ENCODE measurements at places on chromosomes 1 and 21. TPM values are rescaled to one million over a fixed set of nuclear protein-coding genes. Genes with fewer than 3 reads are reported as not detected.

GJA9 gene
- not detected for polyA plus RNA-seq

CELA2A gene
- polyA plus RNA-seq = not detected

OR6P1 gene
- not detected for polyA plus RNA-seq

- no peak overlapping the region for H3K4me3 ChIP-seq
- no peak overlapping the region for H3K27ac ChIP-seq
- no peaks in the 10 kb centered on the region for H3K4me1 ChIP-seq
- H3K36me3 ChIP-seq = no peaks in the 10 kb centered on the region
- DNase-seq = no peak
These were observed 12.3 kb upstream of the OR10J5 start for GRCh38 chr1:159548126-159548525.

GRCh38 chr1:18670121-18670867 is 39.6 kb downstream of the PAX7 start:
- DNase-seq = no peak
- H3K27ac ChIP-seq = no peak overlapping the region
- H3K4me1 ChIP-seq = no peaks in the 10 kb centered on the region
- no peaks in the 10 kb centered on the region for H3K36me3 ChIP-seq
- peaks cover 3% of the 10 kb centered on the region for H3K27me3 ChIP-seq

DNA sequence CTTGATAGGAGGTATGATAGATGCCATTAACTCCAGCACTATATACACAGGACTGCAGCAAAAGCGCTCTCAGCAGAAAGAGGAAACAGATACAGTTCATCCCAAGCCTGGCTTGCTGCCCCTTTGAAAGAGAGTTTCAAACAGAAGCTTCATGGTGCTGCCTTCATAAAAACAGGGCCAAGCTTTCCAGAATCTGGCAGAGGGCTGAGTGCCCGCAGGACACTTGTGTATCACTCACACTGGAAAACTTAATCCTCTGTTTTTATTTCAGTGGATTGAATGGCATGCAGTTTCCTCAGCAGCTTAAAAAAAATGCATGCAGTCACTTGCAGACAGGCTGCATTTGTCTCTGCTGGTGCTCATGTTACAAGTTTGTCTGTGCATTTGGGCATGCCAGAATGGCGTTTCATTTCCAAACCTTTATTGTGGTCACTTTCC is 40.4 kb downstream of the KCNJ15 start:
- DNase-seq = peak; percentile 73
- no peak overlapping the region for H3K4me3 ChIP-seq
- H3K4me1 ChIP-seq = peaks cover 21% of the 10 kb centered on the region

- no peaks in the 10 kb centered on the region for H3K36me3 ChIP-seq
- H3K27me3 ChIP-seq = no peaks in the 10 kb centered on the region
- no peak for DNase-seq
- no peak overlapping the region for H3K4me3 ChIP-seq
- no peak overlapping the region for H3K27ac ChIP-seq
- H3K4me1 ChIP-seq = peaks cover 6% of the 10 kb centered on the region
These were observed 29.9 kb upstream of the SAMD13 start for GRCh38 chr1:84271441-84272151.

GRCh38 chr1:44108971-44109370 is 9.7 kb upstream of the KLF17 start:
- H3K4me1 ChIP-seq = no peaks in the 10 kb centered on the region
- no peaks in the 10 kb centered on the region for H3K36me3 ChIP-seq
- H3K27ac ChIP-seq = no peak overlapping the region

GRCh38 chr1:83516369-83516768 is 482.6 kb downstream of the TTLL7 start:
- no peak for DNase-seq
- no peak overlapping the region for H3K4me3 ChIP-seq
- no peaks in the 10 kb centered on the region for H3K4me1 ChIP-seq
- no peaks in the 10 kb centered on the region for H3K27me3 ChIP-seq
- no peak overlapping the region for H3K27ac ChIP-seq

DNA sequence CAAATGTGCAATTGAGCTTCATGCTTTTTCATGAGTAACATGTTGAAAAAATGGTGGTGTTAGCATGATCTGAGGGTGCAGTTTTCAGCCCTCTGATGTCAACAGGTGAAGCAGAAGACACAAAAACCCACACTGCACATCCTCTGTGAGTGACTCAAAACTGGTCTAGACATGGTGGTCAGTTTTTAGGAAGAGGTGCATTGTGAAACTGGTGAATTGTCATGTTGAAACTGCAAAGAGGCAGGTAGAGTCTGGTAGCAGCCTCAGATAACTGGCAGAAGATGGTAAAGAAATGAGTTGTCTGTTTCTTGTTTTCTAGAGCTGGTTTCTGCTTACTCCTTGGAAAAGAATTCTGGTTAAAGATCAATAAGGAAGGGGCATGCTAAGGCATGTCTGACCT is 97.3 kb upstream of the HMCN1 start:
- no peaks in the 10 kb centered on the region for H3K4me1 ChIP-seq
- H3K36me3 ChIP-seq = no peaks in the 10 kb centered on the region
- no peak overlapping the region for H3K27ac ChIP-seq
- H3K4me3 ChIP-seq = no peak overlapping the region
- no peak for DNase-seq

DNA sequence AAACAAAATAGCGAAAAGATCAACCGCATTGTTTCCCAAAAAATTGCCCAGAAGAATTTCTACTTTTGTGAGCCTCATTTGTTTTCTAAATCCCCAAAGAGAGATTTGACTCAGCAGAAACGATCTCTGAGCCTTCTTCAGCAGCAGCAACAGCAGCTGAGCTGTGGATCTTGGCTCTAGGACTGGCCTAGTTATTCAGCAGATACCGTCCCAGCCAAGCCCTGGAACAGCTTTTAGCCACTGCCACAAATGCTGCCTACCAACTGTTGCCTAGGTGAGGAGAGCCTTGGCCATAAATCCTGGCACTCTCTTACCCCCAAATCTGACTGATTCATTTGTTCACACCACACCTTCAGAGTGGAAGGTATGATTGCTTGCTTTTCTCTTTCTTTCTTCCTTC is 320.1 kb downstream of the TGFB2 start:
- no peaks in the 10 kb centered on the region for H3K27me3 ChIP-seq
- H3K4me1 ChIP-seq = no peaks in the 10 kb centered on the region
- H3K36me3 ChIP-seq = no peaks in the 10 kb centered on the region
- H3K4me3 ChIP-seq = no peak overlapping the region

DNA sequence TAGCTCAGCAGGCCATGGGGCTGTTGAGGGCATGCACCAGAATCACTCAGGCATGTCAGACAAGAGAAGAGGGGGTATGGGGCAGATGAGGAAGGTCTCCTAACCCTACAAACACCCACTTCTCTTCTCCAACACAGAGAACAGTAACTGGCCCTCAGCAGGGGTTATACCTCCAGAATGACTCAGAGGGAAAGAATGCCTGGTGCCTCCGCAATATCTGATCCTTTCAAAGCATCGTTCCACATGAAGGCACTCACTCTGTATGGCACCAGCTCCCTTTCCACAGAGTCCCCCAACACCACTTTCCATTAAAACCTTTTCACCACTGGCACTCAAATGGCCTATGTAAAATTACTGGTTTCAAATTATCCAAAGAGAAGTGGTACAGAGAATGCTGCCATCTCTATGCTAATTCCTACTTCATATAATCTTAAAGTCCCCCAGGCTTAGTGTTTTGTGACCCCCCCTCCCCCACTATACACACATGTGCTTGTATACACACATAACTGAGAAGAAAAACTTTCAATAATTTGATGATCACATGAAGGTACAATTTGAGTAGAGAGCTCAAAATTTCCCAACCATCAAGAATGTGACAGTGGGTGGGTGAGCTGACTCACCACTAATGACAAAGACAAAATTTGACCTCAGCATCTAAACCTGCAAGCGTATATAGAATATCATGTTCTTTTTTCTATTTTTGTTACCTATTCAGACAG is 91.5 kb downstream of the SIPA1L2 start:
- no peaks in the 10 kb centered on the region for H3K27me3 ChIP-seq
- DNase-seq = no peak
- H3K4me3 ChIP-seq = no peak overlapping the region
- no peaks in the 10 kb centered on the region for H3K36me3 ChIP-seq
- no peak overlapping the region for H3K27ac ChIP-seq
- peaks cover 3% of the 10 kb centered on the region for H3K4me1 ChIP-seq

All from kidney (tissue), 22 donors.